8988T (cell line): ENCODE measurements at places on chromosomes 4 and X.
A peak's percentile ranks its signal among the peaks of the same experiment; 100 is the strongest.

DNA sequence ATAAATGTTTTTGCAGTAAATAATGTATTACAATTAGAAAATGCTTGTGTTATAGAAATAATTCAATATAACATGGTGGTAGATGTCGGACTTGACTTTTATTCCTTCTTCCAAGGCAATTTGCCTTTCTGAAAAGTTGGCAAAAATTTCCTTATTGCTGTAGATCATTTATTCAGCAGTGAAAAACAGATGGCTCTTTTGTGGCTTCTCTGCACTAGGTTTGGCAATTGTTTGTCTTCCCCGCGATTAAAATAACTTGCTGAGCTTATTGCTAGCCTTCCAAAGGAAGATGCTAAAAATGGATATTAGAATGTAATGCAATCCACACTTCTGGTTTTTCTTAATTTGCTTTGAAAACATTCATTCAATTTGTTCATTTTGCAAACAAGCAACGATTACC, 1977.9 kb upstream of the ADGRL3 start:
- no peak for DNase-seq

GRCh38 chr4:6085691-6086628, 67.7 kb upstream of the C4orf50 start:
- DNase-seq = no peak

DNA sequence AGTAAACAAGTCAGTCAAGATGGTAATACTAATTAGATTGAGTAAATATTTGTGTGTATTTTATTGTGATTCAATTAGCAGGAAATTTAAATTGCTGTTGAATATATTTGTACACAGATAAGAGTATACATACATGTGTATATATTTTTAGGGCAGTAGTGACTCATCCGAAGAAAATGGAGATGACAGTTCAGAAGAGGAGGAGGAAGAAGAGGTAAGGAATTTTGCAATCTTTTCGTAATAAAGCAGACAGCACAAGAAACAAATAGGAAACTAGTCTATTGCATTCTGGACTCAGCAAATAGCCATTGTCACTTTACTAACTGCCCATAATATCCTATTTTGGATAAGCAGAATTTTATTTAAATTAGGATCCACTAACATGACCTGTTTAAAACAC, 6.6 kb downstream of the IBSP start:
- DNase-seq = no peak

- DNase-seq = no peak
These were observed 5.7 kb downstream of the RAB40A start for GRCh38 chrX:103513476-103514108.

GRCh38 chr4:1218634-1219565, 30.0 kb downstream of the CTBP1 start:
- DNase-seq = no peak

GRCh38 chr4:106594291-106594952, 225.8 kb upstream of the GIMD1 start:
- no peak for DNase-seq

DNA sequence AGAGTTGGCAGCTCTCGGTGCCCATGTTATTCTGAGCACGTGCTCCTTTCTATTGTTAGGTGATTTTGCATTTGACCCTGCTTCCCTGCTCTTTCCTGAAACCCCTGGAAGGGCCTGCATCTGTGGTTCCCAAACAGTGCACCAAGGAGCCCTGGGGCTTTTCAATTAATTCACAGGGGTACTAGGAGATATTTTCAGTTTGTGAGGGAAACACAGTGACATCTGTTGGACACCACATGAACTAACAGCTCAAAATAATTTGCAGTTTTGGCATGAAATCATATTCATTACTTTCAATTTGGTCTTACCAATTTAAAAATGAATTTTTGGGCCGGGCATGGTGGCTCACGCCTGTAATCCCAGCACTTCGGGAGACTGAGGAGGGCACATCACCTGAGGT, 156.6 kb downstream of the GATB start:
- no peak for DNase-seq

GRCh38 chr4:82293304-82293703, 80.5 kb downstream of the HNRNPD start:
- no peak for DNase-seq

DNA sequence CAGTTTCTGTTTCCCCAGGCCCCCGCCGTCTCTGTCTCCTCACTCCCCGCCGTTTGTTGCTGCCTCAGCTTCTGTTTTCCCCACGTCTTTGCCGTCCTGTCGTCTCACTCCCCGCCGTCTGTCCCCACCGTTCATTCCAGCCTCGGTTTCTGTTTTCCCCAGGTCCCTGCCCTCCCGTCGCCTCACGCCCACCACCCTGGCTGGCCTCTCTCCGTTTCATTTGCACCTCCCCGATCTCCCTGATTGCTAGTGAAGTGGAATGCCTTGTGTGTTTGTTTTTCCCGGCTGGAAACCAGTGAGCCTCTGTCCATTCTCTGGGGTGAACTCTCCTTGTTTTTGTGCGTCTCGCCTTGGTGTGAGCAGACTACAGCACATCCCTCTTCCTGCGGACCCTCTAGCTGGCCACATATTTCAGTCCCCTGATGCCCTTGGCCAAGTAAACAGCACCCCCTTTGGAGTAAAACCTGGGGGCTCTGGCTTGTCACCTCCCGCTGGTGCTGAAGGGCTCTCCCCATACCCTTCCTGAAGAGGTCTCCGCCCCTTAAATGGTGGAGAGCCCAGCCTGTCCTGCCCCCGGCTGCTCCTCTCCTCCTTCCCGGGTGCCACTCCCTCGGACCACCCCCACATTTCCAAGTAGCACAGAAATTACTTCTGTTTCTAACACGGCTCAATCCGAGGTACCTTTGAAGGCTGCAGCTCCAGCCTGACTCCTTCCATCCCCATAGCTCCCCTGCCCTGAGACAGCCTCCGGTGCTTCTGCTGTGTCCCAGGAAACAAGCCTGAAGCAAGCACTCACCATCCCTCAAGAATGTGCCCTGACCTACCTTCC, 13.2 kb downstream of the TMEM175 start:
- peak; percentile 9 for DNase-seq

DNA sequence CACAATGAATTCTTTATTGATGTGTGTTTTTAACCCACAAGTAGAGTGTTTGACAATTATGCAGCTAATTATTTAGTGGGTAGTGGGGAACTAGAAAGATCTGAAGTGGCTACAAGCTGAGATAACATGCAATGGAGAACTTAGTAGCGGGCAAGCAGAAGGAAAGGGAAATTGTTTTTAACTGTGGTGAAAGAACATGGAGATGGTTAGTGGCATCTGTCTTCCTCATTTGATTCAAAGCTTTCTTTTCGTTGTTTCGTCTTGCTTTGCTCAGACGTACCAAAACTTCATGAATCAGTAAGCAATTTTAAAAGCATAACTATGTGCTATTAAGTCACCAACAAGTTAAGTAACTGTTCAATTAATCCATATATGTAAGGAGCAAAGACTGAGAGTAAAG, 169.9 kb downstream of the BANK1 start:
- no peak for DNase-seq

DNA sequence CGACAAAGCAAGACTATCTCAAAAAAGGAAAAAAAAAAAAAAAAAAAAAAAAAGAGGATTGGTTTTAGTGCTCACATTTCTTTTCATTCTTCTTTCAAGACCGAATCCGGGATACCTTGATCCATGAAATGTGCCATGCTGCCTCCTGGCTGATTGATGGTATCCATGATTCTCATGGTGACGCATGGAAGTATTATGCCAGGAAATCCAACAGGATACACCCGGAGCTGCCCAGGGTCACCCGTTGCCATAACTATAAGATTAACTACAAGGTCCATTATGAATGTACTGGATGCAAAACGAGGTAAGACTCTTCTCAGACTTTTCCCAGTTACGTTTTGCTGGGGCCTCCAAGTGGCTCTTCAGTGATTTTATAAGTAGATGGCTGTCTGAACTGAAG, 6.1 kb downstream of the CXCR3 start:
- no peak for DNase-seq

DNA sequence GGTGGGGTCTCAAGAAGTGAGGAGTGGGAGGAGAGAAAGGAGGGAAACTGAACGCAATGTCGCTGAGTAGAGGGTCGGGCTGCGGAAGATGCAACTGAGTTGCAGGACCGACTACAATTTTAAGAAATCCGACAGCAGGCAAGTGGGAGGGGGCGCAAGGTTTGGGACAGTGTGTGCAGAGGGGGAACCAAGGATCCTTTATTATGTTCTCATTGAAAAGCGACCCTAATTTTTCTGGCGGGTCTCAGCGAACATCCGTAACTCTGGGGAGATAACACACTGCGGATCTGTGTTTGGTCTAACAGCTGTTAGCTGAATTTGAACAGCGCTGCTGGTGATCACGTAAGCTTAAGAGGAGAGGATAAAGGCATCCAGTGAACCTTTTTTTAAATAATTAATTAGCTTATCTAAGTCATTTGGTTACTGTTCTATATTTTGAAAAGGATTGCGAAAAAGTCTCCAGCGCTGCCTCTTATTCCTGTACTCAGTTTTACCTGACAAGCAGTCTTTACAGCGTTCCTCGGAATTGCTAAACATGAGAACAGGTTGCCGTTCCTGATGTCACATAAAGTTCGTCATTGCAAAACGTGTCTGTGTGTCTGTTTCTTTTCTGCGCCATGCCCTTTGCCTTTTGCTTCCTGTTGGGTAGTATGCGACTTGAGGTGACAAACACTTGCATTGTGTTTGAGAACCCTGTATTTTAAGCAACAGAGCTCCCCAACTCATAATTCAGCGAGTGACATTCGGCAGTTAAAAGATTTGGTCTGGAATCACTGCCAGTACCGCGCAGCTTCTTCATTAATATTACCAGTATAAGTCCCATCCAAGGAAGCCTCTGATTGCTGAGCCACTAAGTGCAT, 1.3 kb downstream of the HTR2C start:
- no peak for DNase-seq

DNA sequence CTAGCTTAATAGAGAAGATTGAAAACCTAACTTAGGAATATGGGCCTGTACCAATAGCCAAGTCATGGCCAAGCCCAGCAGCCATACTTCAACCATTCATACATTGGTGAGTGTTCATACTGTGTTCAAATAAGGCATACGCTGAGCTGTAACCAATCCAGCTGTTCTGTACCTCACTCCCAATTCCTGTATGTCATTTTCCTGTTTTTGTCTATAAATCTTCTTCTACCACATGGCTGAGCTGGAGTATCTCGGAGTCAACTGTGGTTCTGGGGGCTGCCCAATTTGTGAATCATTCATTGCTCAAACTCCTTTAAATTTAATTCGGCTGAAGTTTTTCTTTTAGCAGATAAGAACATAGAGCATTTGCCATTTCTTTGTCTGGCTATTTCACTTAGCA, 195.3 kb upstream of the ANKRD50 start:
- DNase-seq = no peak

- no peak for DNase-seq
These were observed 2.4 kb downstream of the RAP2C start for GRCh38 chrX:132216806-132217202.

- no peak for DNase-seq
These were observed 27.4 kb downstream of the HMGN5 start for GRCh38 chrX:81174286-81174685.

- no peak for DNase-seq
These were observed 66.5 kb upstream of the CLCN4 start for GRCh38 chrX:10090319-10090718.

DNA sequence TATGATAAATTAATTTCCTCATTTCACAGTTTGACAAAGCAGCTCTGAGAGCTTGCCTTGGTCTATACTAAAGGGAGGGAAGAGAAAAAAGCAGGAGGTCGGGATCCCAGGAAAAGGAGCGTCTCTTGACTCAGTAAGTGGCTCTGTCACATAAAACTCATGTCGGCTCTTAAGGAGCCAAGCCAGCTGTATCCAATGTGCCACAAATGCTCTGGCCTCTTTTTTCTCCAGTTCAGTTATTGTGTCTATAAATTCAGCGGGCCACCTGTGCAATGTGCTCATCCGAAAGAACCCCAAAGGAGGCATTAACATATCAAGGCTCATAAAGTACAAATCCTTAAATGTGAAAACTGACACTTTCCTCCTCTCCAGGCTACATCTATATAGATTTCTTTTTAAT, 337.7 kb upstream of the FAM241A start:
- DNase-seq = no peak

GRCh38 chrX:111728096-111728495, 47.1 kb downstream of the ALG13 start:
- DNase-seq = no peak

- DNase-seq = peak; percentile 23
These were observed 23.6 kb upstream of the SPON2 start for GRCh38 chr4:1195891-1196401.

DNA sequence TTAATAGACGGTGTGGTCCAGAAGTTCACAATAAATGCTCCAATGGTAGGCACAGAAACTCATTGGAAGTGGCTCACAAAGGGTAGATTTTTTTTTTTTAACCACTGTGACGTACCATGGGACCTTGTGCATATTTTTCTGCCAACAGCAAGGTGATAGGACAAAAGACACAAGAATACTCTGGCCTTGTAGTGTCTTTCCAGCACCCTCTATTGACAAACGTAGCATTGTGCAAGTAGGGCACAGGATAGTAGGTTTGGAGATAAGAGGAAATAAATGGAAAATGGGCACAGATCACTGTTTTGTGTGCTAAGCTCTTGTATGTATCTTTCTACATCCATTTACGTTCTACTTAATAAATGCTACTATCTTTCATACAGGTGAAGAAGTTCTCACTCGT, 2054.9 kb downstream of the PCDH7 start:
- DNase-seq = no peak

DNA sequence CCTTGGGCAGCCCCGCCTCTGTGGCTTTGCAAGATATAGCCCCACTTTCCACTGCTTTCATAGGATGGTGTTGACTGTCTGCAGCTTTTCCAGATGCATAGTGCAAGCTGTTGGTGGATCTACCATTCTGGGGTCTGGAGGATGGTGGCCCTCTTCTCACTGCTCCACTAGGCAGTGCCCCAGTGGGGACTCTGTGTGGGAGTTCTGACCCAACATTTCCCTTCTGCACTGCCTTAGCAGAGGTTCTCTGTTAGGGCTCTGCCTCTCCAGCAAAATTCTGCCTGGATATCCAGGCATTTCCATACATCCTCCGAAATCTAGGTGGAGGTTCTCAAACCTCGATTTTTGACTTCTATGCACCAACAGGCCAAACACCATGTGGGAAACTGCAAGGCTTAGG, 153.7 kb downstream of the TBCK start:
- no peak for DNase-seq

DNA sequence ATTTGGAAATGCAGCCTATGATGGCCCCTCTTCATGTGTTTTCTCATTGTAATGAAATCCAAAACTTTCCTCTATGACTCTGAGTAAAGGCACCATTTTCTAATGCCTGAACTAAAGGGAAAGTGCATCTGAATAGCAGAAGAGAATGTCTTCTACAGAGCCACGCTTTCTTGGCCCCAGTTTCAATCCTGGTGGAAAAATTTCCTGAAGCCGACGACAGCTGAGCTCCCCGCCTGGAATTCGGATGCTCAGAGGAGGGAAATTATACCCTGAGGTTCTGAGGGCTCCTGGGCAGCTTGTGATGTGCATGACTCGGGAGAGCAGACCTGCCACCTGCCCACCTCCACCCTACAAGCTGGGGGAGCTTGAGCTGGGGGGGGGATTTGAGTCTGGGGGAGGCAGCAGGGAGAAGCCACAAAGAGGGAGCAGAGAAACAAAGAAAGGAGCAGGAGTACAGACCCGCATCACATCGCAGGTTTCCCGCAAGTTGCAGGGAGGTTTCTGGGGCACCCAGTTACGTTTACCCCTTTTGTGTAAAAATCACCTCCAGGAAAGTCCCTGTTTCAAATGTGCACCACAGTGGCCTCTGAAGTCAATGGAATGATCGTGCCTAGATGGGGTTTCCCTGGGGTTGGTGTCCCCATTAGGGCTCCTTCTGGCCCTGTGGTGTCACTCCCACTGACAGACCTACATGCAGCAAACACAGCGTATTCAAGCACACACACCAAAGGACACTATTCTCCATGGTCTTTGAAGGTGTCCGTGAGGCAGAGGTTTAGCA, 145.6 kb upstream of the RBPJ start:
- DNase-seq = no peak
